NCI-H748 treated with DMSO at 0.1 percent for 48 hours (cell line): ENCODE measurements at places on chromosomes 3 and 15.

GRCh38 chr15:48888836-48889235, 10.9 kb downstream of the EID1 start:
- DNase-seq: no peak

DNA sequence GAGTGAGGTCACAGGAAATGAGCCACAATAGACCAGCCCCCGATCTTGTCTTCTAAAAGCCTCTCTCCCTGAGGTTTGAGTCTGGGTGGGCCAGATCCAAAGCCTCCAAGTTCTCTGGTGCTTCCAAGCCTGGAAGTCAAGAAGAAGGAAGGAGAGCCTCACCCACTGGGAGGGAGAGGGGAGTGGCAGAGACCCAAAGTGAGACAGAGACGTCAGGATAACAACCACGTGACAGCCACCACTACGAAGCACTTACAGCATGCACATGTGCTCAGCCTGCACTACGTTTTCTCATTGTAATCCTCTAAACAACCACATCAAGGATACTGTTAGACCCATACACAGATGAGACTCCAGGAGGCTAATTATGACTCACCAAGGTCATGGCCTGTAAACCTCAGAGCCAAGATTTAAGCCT, 197.3 kb upstream of the LINGO1 start:
- no peak for DNase-seq

DNA sequence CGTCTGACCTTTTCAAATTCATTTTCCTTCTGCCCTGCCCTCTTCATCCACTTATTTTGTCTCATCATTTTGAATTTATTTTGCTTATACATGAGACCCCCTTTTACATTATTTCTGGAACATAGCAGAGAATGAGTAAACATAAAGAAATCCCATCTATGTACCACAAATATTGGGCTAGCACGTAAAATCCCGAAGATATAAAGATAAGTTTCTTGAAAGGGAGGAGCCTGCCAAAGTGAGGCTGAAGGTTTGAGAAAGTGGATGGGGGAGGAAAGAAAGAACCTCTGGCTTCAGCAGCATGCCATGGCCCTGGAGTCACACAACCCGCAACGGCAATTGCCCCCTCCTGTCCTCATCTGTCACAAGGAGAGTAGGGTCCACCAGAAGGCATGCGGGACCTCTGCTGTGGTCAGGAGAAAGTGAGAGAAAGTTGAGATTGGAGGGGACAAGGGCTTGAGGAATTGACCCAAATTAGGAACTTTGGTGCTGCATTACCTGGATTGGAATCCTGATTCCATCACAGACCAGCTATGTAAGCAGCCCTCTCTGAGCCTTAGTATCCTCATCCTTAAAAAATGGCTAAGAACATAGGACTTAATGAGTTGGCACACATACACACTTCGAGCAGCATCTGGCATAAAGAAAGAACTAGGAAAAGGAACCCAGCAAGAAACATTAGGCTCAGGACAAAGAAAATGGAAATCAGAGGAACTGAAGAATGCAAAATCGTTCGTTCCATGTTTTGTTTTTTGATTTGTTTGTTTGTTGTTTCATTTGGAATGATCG, 53.7 kb upstream of the GYG1 start:
- no peak for DNase-seq

GRCh38 chr15:37881237-37882013, 53.0 kb upstream of the TMCO5A start:
- DNase-seq: no peak

GRCh38 chr3:482479-482878, 285.9 kb downstream of the CHL1 start:
- no peak for DNase-seq

- no peak for DNase-seq
Measured at GRCh38 chr3:58032186-58032585, 24.0 kb downstream of the FLNB start.

GRCh38 chr3:156642750-156643728, 31.4 kb upstream of the TIPARP start:
- DNase-seq: no peak
